Activated T-cell treated with anti-CD3 and anti-CD28 coated beads, Interleukin-2, amount 50 U/mL, for 24 hours (primary cell): ENCODE measurements at places on chromosomes 5 and 9.

- H3K4me1 ChIP-seq = peaks cover 6% of the 10 kb centered on the region
- DNase-seq = no peak
- H3K27ac ChIP-seq = no peak overlapping the region
Observed at GRCh38 chr5:66875315-66875714, 279.1 kb downstream of the MAST4 start.

DNA sequence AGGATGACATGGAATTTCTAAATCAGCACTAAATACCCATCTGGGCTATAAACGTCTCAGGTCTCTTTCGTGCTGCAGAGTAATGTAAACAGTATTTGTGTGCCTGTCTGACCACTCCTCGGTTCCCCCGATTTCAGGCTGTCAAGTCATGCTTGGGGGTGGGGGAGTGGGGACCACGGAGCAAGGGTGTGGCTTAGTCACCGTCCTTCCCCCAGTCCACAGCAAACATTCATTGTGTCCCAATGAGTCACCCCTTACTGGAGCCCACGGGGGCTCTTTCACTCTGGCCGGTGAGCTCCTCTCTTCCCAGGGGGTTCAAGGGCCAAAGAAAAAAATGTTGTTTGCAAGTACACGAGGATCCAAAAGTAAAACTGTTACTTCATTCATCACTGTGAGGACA lies 72.4 kb upstream of the ICE1 start:
- no peak for DNase-seq
- H3K4me1 ChIP-seq = peaks cover 4% of the 10 kb centered on the region
- H3K36me3 ChIP-seq = no peaks in the 10 kb centered on the region
- peaks cover 28% of the 10 kb centered on the region for H3K27me3 ChIP-seq

GRCh38 chr5:128305341-128305740 lies 221.8 kb downstream of the SLC12A2 start:
- no peak overlapping the region for H3K4me3 ChIP-seq
- DNase-seq = no peak
- H3K27me3 ChIP-seq = peaks cover 3% of the 10 kb centered on the region
- no peak overlapping the region for H3K27ac ChIP-seq

GRCh38 chr9:122228191-122228567 lies 578 bp downstream of the LHX6 start:
- H3K4me1 ChIP-seq = peaks cover 3% of the 10 kb centered on the region
- H3K27me3 ChIP-seq = peaks cover 47% of the 10 kb centered on the region
- DNase-seq = no peak
- no peak overlapping the region for H3K27ac ChIP-seq

GRCh38 chr5:154486427-154486866 lies 8.4 kb upstream of the HAND1 start:
- H3K27ac ChIP-seq = no peak overlapping the region
- H3K4me1 ChIP-seq = peaks cover 39% of the 10 kb centered on the region
- H3K4me3 ChIP-seq = no peak overlapping the region
- H3K36me3 ChIP-seq = no peaks in the 10 kb centered on the region

GRCh38 chr9:524008-524407 lies 309.3 kb downstream of the DOCK8 start:
- H3K4me3 ChIP-seq = no peak overlapping the region
- no peaks in the 10 kb centered on the region for H3K36me3 ChIP-seq
- no peaks in the 10 kb centered on the region for H3K4me1 ChIP-seq
- H3K27me3 ChIP-seq = no peaks in the 10 kb centered on the region
- no peak for DNase-seq

- H3K27ac ChIP-seq = peak overlapping the region; percentile 44
- DNase-seq = no peak
- H3K27me3 ChIP-seq = no peaks in the 10 kb centered on the region
- peaks cover 36% of the 10 kb centered on the region for H3K4me1 ChIP-seq
Observed at GRCh38 chr9:126869368-126869767, 8.9 kb downstream of the ZBTB34 start.

DNA sequence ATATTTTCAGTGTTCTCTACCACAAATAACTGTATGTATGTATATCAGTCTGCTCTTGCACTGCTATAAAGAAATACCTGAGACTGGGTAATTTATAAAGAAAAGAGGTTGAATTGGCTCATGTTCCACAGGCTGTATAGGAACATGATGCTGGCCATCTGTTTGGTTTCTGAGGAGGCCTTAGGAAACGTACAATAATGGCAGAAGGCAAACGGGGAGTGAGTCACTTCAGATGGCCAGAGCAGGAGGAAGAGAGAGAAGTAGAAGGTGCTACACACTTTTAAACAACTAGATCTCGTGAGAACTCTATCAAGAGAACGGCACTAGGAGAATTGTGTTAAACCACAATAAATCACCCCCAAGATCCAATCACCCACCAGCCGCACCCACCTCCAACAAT lies 121.7 kb downstream of the ADAMTS6 start:
- no peak overlapping the region for H3K27ac ChIP-seq
- no peak overlapping the region for H3K4me3 ChIP-seq
- no peaks in the 10 kb centered on the region for H3K4me1 ChIP-seq
- no peak for DNase-seq
- no peaks in the 10 kb centered on the region for H3K36me3 ChIP-seq

DNA sequence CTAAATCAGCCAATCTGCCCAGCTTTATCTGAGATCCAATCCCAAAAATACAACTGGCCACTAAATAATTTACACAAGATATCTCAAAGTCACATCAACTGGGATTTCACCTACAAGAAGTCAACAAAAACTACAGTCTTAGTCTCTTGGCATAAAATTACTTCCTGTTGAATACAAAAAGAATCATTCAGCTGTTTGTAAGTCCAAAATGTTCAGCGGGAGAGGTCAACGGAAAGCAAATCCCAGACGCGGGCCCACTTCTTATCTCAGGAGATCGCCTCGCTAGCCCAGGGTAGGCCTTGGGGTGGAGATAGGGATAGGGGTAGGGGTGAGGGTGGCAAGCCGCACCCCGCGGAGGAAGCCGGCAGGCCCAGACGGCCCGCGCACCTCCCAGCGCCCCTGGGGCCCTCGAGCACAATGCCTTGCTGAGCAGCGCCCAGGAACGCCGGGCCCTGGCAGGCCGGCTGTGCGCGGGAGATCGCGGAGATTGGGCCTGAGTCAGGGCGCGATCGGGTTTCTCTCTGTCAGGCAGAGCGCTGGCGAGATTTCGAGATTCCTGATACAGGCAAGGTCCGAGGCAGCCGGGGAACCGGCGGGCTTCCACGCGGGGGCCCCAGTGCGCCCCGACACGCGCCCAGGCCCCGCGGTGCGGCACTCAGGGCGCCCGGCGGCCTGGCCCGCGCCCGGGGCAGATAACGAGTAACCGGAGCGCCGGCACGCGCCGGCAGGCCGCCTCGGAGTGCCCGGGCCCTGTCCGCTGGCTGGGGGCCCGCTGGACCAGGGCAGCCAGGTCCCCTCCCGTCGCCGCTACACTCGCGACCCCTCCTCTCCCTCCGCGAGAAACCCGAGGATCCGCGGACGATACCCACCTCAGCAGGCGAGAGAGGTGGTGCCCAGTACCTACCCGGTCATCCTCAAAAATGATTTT lies 601 bp downstream of the HINT1 start:
- H3K27me3 ChIP-seq = no peaks in the 10 kb centered on the region
- peaks cover 49% of the 10 kb centered on the region for H3K4me1 ChIP-seq
- peak; percentile 83 for DNase-seq
- peak overlapping the region; percentile 97 for H3K4me3 ChIP-seq
- H3K36me3 ChIP-seq = peaks cover 54% of the 10 kb centered on the region

DNA sequence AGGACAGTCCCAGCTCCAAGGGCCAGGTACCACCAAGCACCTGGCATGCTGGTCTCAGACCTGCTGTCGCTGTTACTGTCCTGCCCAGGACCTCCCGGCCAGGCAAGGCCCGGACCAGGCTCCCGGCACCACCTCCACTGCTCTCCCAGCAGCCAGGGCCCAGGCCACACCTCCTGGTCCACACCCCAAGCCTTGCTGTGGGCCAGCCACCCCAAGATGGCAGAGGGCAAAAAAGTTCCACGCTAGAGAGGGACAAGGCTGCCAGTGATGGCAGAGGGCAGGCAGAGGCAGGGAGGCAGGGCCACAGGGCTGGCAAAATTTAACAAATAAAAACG lies 1.1 kb downstream of the DNLZ start:
- no peak for DNase-seq
- peaks cover 33% of the 10 kb centered on the region for H3K36me3 ChIP-seq
- peaks cover 17% of the 10 kb centered on the region for H3K4me1 ChIP-seq
- H3K27ac ChIP-seq = peak overlapping the region; percentile 95
- no peaks in the 10 kb centered on the region for H3K27me3 ChIP-seq

- no peak overlapping the region for H3K27ac ChIP-seq
- no peaks in the 10 kb centered on the region for H3K27me3 ChIP-seq
- no peak for DNase-seq
- peaks cover 43% of the 10 kb centered on the region for H3K36me3 ChIP-seq
- peaks cover 50% of the 10 kb centered on the region for H3K4me1 ChIP-seq
Observed at GRCh38 chr9:34203992-34204635, 25.3 kb downstream of the UBAP1 start.

- peaks cover 19% of the 10 kb centered on the region for H3K36me3 ChIP-seq
- no peak for DNase-seq
- no peaks in the 10 kb centered on the region for H3K27me3 ChIP-seq
- peaks cover 20% of the 10 kb centered on the region for H3K4me1 ChIP-seq
- no peak overlapping the region for H3K4me3 ChIP-seq
Observed at GRCh38 chr9:6942406-6942805, 184.6 kb downstream of the KDM4C start.

- no peak overlapping the region for H3K27ac ChIP-seq
- H3K4me1 ChIP-seq = peaks cover 10% of the 10 kb centered on the region
- no peak overlapping the region for H3K4me3 ChIP-seq
- no peaks in the 10 kb centered on the region for H3K27me3 ChIP-seq
- no peaks in the 10 kb centered on the region for H3K36me3 ChIP-seq
Observed at GRCh38 chr9:76676857-76677256, 87.4 kb upstream of the PCA3 start.

DNA sequence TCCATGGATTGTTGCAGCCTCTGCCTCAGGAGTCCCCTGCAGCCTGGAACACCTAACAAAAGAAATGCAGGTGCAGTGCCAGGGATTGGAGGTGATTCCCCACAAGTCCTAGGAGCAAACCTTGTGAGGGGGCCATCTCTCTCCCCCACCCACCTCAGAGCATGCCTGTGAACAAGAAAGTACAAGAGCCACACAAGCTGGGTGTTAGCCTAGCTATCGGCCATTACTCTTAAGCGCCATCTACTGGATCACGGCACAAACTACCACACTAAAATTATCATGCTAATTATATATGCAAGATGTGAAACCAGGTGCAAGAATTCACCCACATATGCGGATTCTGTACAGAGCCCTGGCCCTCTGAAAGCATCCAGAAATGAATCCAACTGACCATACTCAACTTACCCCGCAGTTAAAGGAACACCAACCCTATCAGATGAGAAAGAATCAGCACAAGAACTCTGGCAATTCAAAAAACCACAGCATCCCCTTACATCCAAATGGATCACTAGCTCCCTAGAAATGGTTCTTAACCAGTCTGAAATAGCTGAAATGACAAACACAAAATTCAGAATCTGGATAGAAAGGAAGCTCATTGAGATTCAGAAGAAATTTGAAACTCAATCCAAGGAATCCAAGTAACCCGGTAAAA lies 16.5 kb upstream of the PRSS3 start:
- H3K27ac ChIP-seq = no peak overlapping the region
- peak; percentile 47 for DNase-seq
- H3K4me3 ChIP-seq = no peak overlapping the region
- no peaks in the 10 kb centered on the region for H3K36me3 ChIP-seq

DNA sequence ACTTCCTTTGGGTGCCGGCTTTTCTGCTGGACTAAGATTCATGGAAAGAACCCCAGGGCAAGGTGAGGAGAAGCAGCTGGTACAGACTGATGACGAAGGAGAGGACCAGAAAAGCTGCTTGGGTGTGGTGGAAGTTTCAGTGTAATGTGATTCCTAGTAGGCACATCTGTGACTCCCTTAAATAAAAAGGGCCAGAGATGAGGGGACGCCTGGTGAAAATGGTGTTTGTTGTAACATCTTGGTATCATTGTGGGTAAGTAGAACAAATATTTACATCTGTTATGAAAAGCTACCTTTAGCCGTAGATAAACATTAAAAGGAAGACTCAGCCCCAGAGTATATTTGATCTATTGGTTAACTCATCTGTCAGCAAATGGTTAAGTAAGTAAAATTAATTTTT lies 33.8 kb downstream of the OTULINL start:
- no peak overlapping the region for H3K4me3 ChIP-seq
- no peak overlapping the region for H3K27ac ChIP-seq
- DNase-seq = no peak
- H3K4me1 ChIP-seq = no peaks in the 10 kb centered on the region
- peaks cover 63% of the 10 kb centered on the region for H3K36me3 ChIP-seq

- H3K27me3 ChIP-seq = no peaks in the 10 kb centered on the region
- no peak for DNase-seq
- no peak overlapping the region for H3K4me3 ChIP-seq
Observed at GRCh38 chr5:14879393-14879792, 7.8 kb upstream of the ANKH start.

GRCh38 chr5:174311531-174312269 lies 266.2 kb downstream of the NSG2 start:
- H3K4me3 ChIP-seq = no peak overlapping the region
- no peak overlapping the region for H3K27ac ChIP-seq
- peaks cover 54% of the 10 kb centered on the region for H3K27me3 ChIP-seq
- H3K4me1 ChIP-seq = peaks cover 2% of the 10 kb centered on the region

GRCh38 chr5:83401122-83401731 lies 70.3 kb upstream of the VCAN start:
- H3K36me3 ChIP-seq = no peaks in the 10 kb centered on the region
- H3K4me1 ChIP-seq = peaks cover 2% of the 10 kb centered on the region
- DNase-seq = no peak
- no peaks in the 10 kb centered on the region for H3K27me3 ChIP-seq

DNA sequence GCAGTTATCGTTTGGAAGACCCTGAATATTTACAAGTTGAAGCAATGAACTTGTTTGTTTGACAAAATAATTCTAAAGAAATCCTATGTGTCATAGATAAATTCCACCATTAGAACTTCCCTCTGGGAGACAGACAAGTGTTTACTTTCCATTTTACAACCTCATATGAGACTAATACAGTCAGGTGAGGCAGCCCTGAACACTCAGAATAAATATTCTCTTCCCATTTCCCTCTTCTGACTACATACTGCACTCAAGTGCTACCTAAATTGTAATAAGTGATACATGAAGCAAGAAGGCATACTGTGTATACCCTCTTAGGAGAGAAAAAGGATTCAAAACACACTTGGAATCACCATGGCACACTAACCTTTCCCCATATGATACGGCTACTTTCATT lies 6.8 kb downstream of the RASEF start:
- H3K27ac ChIP-seq = no peak overlapping the region
- H3K4me1 ChIP-seq = no peaks in the 10 kb centered on the region
- no peak overlapping the region for H3K4me3 ChIP-seq
- no peak for DNase-seq

DNA sequence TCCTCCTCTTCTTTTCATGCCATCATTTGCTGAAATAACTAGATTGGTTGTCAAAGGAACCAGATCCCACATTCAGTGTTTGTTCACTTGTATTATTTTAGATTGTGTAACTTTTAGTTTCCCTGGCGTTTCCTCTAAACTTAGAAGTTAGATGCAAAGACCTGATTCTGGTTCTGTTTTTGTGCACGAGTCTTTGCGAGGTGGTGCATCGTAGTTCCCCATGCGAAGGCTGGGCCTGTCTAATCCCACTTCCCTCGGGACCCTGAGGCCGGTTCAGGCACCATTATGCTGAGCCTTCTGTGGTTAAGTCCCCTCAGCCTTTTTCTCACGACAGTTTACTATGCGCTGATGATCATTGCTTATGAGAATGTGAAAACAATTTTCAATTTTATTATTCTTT lies 219.1 kb upstream of the OTULINL start:
- no peak for DNase-seq
- H3K4me3 ChIP-seq = no peak overlapping the region
- peaks cover 29% of the 10 kb centered on the region for H3K4me1 ChIP-seq
